Transverse colon (tissue), 4 donors: ENCODE measurements at places on chromosomes 1 and 21.

GRCh38 chr1:204323887-204324286 lies 35.8 kb downstream of the PLEKHA6 start:
- no peak for DNase-seq
- H3K27ac ChIP-seq: no peak overlapping the region

GRCh38 chr21:26849428-26850115 lies 4.4 kb upstream of the ADAMTS1 start:
- no peak overlapping the region for H3K4me3 ChIP-seq
- peak overlapping the region; percentile 14 for H3K27ac ChIP-seq
- peaks cover 17% of the 10 kb centered on the region for H3K4me1 ChIP-seq

DNA sequence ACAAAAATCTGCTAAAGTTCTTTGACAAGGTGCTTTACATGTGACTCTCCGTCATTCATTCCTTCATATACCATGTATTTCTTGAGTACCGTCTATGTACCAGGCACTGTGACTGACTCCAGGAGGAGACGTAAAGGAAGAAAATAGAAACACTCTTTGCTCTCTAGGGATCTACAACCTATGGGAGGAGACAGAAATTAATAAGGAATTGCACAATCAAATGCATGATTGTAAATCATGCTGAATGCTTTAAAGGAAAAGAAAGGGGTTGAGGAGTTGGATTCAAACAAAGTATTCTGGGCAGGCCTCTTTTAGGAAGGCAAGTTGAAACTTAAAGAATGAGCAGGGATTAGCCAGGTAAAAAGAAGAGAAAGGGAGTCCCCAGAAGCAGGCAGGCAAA lies 239.1 kb upstream of the FGGY start:
- DNase-seq: no peak
- no peak overlapping the region for H3K4me3 ChIP-seq
- H3K27ac ChIP-seq: peak overlapping the region; percentile 46
- H3K36me3 ChIP-seq: no peaks in the 10 kb centered on the region

- H3K27me3 ChIP-seq: no peaks in the 10 kb centered on the region
- H3K4me3 ChIP-seq: no peak overlapping the region
- H3K36me3 ChIP-seq: no peaks in the 10 kb centered on the region
- DNase-seq: no peak
These were observed 95.2 kb downstream of the NPHP4 start for GRCh38 chr1:5896706-5897660.

DNA sequence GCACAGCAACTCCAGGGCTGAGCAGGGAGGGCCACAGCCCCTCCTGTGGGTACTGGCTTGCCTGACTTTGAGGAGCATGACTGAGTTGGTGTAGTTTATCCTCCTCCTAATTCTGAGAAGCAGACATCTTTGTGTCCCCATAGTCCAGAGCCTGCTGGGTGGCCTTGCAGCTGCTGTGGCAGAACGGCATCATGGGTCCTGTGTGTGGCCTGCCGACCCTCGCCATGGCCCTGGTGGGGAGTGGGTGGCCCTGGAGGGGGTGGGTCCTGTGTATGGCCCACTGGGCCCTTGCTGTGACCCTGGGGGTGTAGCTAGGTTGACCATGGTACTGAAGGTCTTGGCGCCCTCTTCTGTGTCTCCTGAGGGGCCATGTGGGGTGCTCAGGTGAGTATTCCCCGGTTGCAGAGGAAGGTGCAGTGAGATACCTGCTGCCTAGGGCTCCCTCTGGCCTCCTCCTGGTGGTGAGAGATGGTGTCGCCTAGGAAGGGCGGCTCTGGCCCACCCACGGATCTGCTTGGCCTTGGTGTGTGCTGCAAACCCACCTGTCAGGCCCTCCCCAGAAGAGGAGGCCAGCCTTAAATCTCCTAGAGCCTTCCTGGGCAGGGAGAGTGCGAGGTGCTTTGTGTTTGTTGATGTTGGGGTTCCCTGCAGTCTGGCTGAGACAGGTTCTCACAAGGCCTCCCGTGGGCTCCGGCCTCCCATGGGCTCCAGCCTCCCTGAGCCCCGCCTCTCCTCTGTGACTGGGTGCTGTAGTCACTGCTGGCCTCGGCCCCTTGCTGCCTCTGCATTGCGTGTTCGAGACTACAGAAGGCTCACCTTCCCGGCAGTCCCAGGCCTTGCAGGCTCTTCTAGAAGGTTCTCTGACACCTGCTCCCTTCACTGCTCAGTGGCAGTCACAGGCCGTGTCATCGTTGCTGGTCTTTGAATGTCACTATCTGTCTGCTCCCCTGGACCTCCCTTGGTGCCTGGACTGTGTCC lies 7.8 kb downstream of the SNAP47 start:
- H3K27me3 ChIP-seq: no peaks in the 10 kb centered on the region
- H3K36me3 ChIP-seq: no peaks in the 10 kb centered on the region
- no peak overlapping the region for H3K4me3 ChIP-seq
- no peak for DNase-seq

DNA sequence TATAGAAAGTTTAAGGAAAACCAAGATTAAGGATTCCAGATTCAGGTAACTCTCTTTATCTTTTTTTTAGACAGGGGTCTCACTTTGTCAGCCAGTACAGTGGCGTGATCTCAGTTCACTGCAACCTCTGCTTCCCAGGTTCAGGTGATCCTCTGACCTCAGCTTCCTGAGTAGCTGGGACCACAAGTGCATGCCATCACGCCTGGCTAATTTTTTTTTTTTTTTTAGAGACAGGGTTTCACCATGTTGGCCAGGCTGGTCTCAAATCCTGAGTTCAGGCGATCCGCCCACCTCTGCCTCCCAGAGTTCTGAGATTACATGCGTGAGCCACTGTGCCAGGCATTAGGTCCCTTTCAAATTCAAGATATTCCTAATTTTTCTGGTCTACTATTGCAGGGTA lies 15.9 kb downstream of the LZIC start:
- no peak for DNase-seq
- H3K27ac ChIP-seq: no peak overlapping the region
- H3K4me3 ChIP-seq: no peak overlapping the region
- no peaks in the 10 kb centered on the region for H3K27me3 ChIP-seq

- no peaks in the 10 kb centered on the region for H3K4me1 ChIP-seq
- no peaks in the 10 kb centered on the region for H3K36me3 ChIP-seq
- DNase-seq: peak; percentile 65
- no peak overlapping the region for H3K4me3 ChIP-seq
These were observed 140.1 kb upstream of the FMN2 start for GRCh38 chr1:239951511-239952140.

GRCh38 chr1:184576822-184577221 lies 177.8 kb downstream of the EDEM3 start:
- H3K36me3 ChIP-seq: no peaks in the 10 kb centered on the region
- no peak overlapping the region for H3K4me3 ChIP-seq
- no peaks in the 10 kb centered on the region for H3K4me1 ChIP-seq
- no peak for DNase-seq
- peak overlapping the region; percentile 7 for H3K27ac ChIP-seq

- peak overlapping the region; percentile 62 for H3K27ac ChIP-seq
- peak; percentile 81 for DNase-seq
- H3K4me3 ChIP-seq: no peak overlapping the region
- peaks cover 43% of the 10 kb centered on the region for H3K4me1 ChIP-seq
- H3K27me3 ChIP-seq: no peaks in the 10 kb centered on the region
- H3K36me3 ChIP-seq: no peaks in the 10 kb centered on the region
These were observed 51.4 kb downstream of the ACBD3 start for GRCh38 chr1:226135059-226135651.

- DNase-seq: no peak
- no peaks in the 10 kb centered on the region for H3K27me3 ChIP-seq
- peak overlapping the region; percentile 54 for H3K27ac ChIP-seq
- H3K4me3 ChIP-seq: no peak overlapping the region
These were observed 29.2 kb downstream of the SOX13 start for GRCh38 chr1:204102029-204102611.

GRCh38 chr1:55476445-55477015 lies 261.4 kb upstream of the USP24 start:
- H3K27ac ChIP-seq: no peak overlapping the region
- peaks cover 22% of the 10 kb centered on the region for H3K4me1 ChIP-seq
- H3K27me3 ChIP-seq: no peaks in the 10 kb centered on the region
- no peak for DNase-seq
- no peaks in the 10 kb centered on the region for H3K36me3 ChIP-seq

DNA sequence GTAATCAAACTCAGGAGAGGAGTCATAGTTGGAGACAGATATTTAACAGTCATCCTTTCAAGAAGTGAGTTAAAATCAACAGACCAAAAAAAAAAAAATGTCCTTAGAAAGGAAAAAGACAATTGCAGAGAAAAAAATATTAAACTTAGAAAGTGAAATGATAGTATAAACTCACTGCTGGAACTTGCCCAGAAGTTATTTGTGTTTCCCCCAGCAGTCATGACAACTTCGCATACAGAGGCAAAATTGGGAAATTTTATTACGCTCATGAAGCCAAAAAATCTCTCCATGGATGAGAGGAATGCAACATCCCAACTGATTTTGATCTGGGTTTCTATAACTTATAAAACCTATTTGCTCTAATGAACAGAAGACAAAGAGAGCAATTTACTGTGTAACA lies 198.2 kb downstream of the LRRC7 start:
- H3K27me3 ChIP-seq: no peaks in the 10 kb centered on the region
- no peaks in the 10 kb centered on the region for H3K36me3 ChIP-seq
- H3K27ac ChIP-seq: no peak overlapping the region
- no peaks in the 10 kb centered on the region for H3K4me1 ChIP-seq
- DNase-seq: no peak

GRCh38 chr1:182611787-182612186 lies 7.6 kb upstream of the RGS16 start:
- peaks cover 34% of the 10 kb centered on the region for H3K27me3 ChIP-seq
- no peak overlapping the region for H3K4me3 ChIP-seq
- no peaks in the 10 kb centered on the region for H3K36me3 ChIP-seq

- peaks cover 27% of the 10 kb centered on the region for H3K4me1 ChIP-seq
- no peaks in the 10 kb centered on the region for H3K36me3 ChIP-seq
- H3K27me3 ChIP-seq: no peaks in the 10 kb centered on the region
These were observed 2.3 kb downstream of the EVA1C start for GRCh38 chr21:32414579-32415358.

- no peak overlapping the region for H3K4me3 ChIP-seq
- H3K36me3 ChIP-seq: no peaks in the 10 kb centered on the region
- no peak overlapping the region for H3K27ac ChIP-seq
These were observed 66.4 kb upstream of the NEK2 start for GRCh38 chr1:211741788-211742187.

DNA sequence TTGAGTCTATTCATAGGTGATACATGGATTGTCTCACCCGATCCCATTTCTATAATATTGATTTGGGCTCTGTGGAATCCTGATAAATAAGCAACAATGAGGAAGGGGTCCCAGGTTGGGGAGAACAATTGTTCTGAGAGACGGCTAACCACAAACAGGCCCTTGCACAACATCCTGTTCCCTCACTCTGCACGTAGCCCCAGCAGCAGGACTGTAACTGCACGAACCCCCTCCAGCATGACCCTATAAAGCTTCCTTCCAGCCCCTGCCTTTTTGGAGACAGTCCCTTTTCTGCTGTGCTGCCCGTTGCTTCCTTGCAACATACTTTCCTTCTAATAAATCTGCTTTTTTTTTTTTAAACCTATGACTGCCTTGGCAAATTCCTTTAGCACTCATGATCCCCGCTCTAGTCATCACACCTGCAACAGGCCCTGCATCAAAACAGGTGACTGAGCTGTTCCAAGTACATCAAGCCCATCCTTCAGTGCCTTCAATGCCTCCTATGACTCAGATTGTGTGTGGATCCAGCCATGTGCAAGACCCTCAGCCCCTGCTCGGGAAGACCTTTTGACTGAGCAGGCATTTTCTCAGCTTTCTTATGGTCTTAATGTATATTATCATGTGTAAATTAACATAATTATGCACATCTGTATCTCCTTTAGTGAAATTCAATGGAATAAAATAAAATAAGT lies 63.7 kb upstream of the B3GALNT2 start:
- no peaks in the 10 kb centered on the region for H3K4me1 ChIP-seq
- H3K4me3 ChIP-seq: no peak overlapping the region
- no peak overlapping the region for H3K27ac ChIP-seq

- no peak overlapping the region for H3K27ac ChIP-seq
- H3K4me3 ChIP-seq: no peak overlapping the region
- H3K27me3 ChIP-seq: no peaks in the 10 kb centered on the region
- DNase-seq: no peak
These were observed 23.0 kb upstream of the GUCA2B start for GRCh38 chr1:42130061-42130660.

DNA sequence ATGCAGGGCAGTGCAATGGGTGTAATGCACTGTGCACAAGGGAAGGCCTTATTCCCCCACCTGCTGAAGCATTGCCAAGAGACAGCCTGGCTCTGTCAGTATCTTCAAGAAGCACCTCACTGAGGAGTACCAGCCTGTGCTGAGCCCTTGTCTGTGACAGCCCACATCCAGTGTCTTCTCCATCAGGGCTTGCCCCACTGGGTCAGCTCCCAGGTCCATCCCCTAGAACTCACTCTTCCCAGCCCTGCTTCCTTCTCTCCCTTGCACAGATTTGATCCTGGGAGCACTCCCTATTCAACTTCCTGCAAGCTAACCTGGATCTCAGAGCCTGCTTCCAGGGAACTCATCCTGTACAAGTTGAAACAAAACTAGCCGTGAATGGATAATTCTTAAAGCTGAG lies 33.6 kb upstream of the IFNGR2 start:
- H3K4me1 ChIP-seq: no peaks in the 10 kb centered on the region
- no peak overlapping the region for H3K27ac ChIP-seq
- H3K27me3 ChIP-seq: no peaks in the 10 kb centered on the region
- no peaks in the 10 kb centered on the region for H3K36me3 ChIP-seq
- peak; percentile 1 for DNase-seq
